ENCODE measurements at places on chromosomes 12 and 14. TPM values are rescaled to one million over a fixed set of nuclear protein-coding genes. Genes with fewer than 3 reads are reported as not detected.

The SYCP3 gene
- 0.94 TPM for total RNA-seq

The CLEC7A gene
- total RNA-seq = 0.48 TPM

The HOXC13 gene
- not detected for total RNA-seq

The STAT2 gene
- total RNA-seq = 275 TPM

The GLIPR1L1 gene
- not detected for total RNA-seq

The TCTN2 gene
- total RNA-seq = 3.8 TPM

The INHBC gene
- not detected for total RNA-seq

The NRL gene
- total RNA-seq = 3.4 TPM

The ADAM21 gene
- total RNA-seq = not detected

Data from activated naive CD8-positive, alpha-beta T cell treated with anti-CD3 and anti-CD28 coated beads, Interleukin-2, amount 10 ng/mL, durations not matched to agents 7 days and 5 days (primary cell).